A549 treated with CpdA at 1 μM for 4 hours (cell line): ENCODE measurements at places on chromosomes 2 and 18. TPM values are rescaled to one million over a fixed set of nuclear protein-coding genes. Genes with fewer than 3 reads are reported as not detected.

CFAP53 gene
- total RNA-seq = 0.37 to 0.44 TPM (median 0.40 TPM) in 5 replicates

SLC11A1 gene
- 0.24 to 0.63 TPM (median 0.35 TPM) in 5 replicates for total RNA-seq

SIX2 gene
- total RNA-seq = 0.12 to 0.35 TPM (median 0.22 TPM) in 5 replicates

VWA3B gene
- 0.02 to 0.43 TPM (median 0.18 TPM) in 4 of 5 replicates, not detected in the other for total RNA-seq

HOXD9 gene
- total RNA-seq = 0.98 to 1.4 TPM (median 1.3 TPM) in 5 replicates

ABHD1 gene
- 0.63 to 2.3 TPM (median 1.9 TPM) in 5 replicates for total RNA-seq

IFT172 gene
- total RNA-seq = 9.8 to 12.3 TPM (median 10.6 TPM) in 5 replicates

CHRNG gene
- total RNA-seq = not detected in 5 replicates

RSAD2 gene
- 0.21 to 0.56 TPM (median 0.49 TPM) in 5 replicates for total RNA-seq

SOS1 gene
- 12.8 to 16.1 TPM (median 15.6 TPM) in 5 replicates for total RNA-seq

BOLL gene
- total RNA-seq = not detected in 5 replicates

SMCHD1 gene
- total RNA-seq = 14.3 to 22.7 TPM (median 15.8 TPM) in 5 replicates

EIF2B4 gene
- total RNA-seq = 56.2 to 66.4 TPM (median 65.0 TPM) in 5 replicates

CHST10 gene
- total RNA-seq = 15.5 to 16.8 TPM (median 16.0 TPM) in 5 replicates
